ENCODE measurements at places on chromosomes 7 and 10. TPM values are rescaled to one million over a fixed set of nuclear protein-coding genes. Genes with fewer than 3 reads are reported as not detected.
A peak's percentile ranks its signal among the peaks of the same experiment; 100 is the strongest.

- H3K4me3 ChIP-seq: no peak overlapping the region
- no peak overlapping the region for H3K27ac ChIP-seq
- no peaks in the 10 kb centered on the region for H3K4me1 ChIP-seq
- no peak for DNase-seq
- no peaks in the 10 kb centered on the region for H3K27me3 ChIP-seq
These were observed 20.5 kb downstream of the NOM1 start for GRCh38 chr7:156969972-156970420.

DNA sequence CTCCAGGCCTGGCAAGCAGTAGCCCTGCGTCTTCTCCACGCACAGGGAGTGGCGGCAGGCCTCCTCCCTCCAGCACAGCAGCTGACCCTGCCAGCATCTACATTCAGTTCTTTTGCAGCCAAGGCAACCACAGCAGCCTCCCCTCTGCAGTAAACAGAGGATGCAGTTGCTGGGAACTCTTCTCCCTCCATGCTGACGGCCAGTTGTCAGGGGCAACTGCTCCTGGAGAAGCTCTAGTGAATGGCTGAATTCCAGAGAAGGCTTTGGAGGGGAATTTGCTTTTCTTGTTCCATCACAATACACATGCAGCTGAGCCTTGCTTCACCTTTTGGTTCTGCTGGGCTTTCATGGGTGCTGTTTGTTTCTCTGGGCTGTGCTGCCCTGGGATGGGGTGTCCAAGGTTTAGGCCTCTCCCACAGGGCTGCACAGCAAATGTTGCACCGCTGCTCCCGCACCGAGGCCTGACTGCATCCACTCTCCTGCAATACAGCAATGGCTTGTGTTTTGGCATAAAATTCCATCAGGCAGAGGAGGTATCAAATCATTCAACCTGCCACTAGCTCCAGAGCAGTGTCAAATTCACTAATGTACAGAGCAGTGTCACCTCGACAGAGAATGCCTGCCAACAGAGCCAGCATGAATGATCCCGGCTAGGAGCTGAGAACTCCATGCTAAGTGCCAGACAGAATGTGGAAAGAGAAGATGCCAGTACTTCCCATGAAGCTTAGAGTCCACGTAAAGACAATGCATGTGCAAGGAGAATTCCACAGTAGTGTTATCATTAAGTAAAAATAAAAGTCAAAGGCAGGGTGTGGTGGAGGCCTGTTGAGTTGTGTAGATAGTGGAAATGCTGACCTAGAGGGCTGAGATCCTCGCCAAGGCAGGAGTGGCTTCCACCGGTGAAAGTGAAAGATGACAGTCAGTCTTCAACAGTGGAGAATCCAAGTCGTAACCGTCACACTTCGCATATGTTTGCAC, 399.6 kb downstream of the DPP6 start:
- no peak overlapping the region for H3K4me3 ChIP-seq

GRCh38 chr10:130042381-130042780, 68.2 kb downstream of the C10orf143 start:
- no peak for DNase-seq
- H3K27me3 ChIP-seq: no peaks in the 10 kb centered on the region
- H3K4me1 ChIP-seq: no peaks in the 10 kb centered on the region
- H3K4me3 ChIP-seq: no peak overlapping the region

- no peaks in the 10 kb centered on the region for H3K27me3 ChIP-seq
- no peak for DNase-seq
- H3K27ac ChIP-seq: no peak overlapping the region
- no peaks in the 10 kb centered on the region for H3K36me3 ChIP-seq
- H3K4me3 ChIP-seq: no peak overlapping the region
These were observed 2.4 kb downstream of the CACUL1 start for GRCh38 chr10:118752409-118752808.

- peaks cover 3% of the 10 kb centered on the region for H3K4me1 ChIP-seq
- no peaks in the 10 kb centered on the region for H3K27me3 ChIP-seq
- H3K36me3 ChIP-seq: no peaks in the 10 kb centered on the region
- DNase-seq: no peak
These were observed 101.4 kb downstream of the ANK3 start for GRCh38 chr10:60288256-60288655.

DNA sequence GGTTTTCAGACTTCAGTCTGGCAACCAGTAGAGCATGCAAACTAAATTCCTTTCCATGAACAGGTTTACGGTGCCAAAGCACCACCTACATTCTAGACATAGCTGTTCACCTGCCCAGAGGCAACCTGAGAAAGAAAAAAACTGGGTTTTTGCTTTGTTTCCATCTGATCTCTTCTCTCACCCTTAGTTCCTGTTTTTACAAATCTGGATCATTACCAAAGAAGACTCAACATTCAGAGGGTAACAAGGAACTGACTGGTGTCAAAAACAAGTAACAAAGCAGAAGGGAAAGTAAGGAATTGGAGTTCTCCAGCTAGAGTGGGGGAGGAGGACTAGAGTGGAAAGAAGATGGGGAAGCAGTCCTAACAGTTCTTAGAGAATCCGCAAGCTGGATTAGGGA, 36.4 kb downstream of the CPVL start:
- no peak for DNase-seq
- no peak overlapping the region for H3K4me3 ChIP-seq
- H3K27me3 ChIP-seq: no peaks in the 10 kb centered on the region
- no peaks in the 10 kb centered on the region for H3K36me3 ChIP-seq

DNA sequence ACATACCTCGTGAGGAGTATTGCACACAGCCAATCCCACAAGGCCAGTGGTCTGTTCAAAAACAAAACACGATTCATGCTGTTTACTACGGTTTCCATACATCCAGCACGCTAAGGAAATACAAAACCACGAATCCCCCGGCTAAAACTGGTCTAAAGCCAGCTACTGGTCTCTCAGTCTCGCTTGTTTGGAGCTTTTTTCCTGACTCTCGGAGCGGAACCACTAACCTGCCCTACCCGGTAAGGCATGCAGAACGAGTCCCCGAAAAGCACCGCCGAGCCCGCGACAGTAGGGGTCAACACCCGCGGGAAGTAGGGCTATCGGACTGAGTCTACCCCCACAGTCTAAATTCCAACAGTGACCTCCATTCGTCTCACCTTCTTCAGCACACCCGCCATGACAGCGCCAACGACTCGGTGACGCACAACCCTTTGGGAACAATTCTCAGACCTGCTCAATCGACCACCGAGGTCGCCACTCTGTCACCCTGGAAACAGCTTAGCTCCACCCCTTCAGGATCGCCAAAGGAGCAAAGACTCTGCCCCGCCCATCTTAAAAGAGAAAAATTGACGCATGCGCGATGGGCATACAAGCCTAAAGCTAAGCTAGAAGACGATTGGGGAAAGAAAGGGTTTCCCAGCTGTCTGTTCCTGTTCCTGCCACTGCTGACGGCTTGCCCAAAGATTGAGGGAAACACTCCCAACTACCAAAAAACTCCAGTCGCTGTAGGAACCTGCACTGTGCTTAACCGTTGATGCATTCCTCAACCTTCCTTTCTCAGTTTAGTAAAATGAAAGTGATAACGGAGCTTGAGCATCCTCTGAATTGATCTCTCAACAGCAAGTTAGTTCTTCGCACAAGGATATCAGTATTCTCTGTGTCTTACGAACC, at the start of gene NDUFA5:
Gene NDUFA5, minus strand, starts transcription at position 421 of the 891 bp plus-strand sequence. Its CDS starts 23 bp downstream, at position 398.
- H3K4me3 ChIP-seq: peak within 1 kb of the TSS; percentile 92
- H3K27me3 ChIP-seq: no peaks in the 10 kb centered on the region
- H3K4me1 ChIP-seq: peaks cover 9% of the 10 kb centered on the region
- H3K36me3 ChIP-seq: peaks cover 5% of the 10 kb centered on the region

DNA sequence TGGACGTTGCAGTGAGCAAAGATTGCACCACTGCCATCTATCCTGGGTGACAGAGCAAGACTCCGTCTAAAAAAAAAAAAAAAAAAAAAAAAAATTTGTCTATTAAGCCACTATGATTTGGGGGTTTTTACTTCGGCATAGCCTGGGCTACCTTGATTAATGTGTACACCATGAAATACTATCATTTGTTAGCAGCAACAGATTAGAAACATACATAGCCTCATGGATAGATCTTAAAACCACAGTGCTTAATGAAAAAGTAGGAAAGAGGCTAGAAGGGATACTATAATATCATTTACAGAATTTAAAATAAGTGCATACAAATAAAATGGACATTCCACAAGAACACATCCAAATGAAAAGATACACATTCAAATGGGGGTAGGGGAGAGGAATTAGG, 77.3 kb upstream of the IL6 start:
- no peak for DNase-seq
- H3K4me1 ChIP-seq: no peaks in the 10 kb centered on the region
- no peaks in the 10 kb centered on the region for H3K27me3 ChIP-seq
- H3K36me3 ChIP-seq: no peaks in the 10 kb centered on the region
- no peak overlapping the region for H3K27ac ChIP-seq
- no peak overlapping the region for H3K4me3 ChIP-seq

- no peaks in the 10 kb centered on the region for H3K27me3 ChIP-seq
- no peaks in the 10 kb centered on the region for H3K36me3 ChIP-seq
- H3K4me1 ChIP-seq: no peaks in the 10 kb centered on the region
- H3K4me3 ChIP-seq: no peak overlapping the region
These were observed 33.0 kb downstream of the OAT start for GRCh38 chr10:124385627-124386185.

- H3K27me3 ChIP-seq: no peaks in the 10 kb centered on the region
- H3K27ac ChIP-seq: no peak overlapping the region
- no peaks in the 10 kb centered on the region for H3K36me3 ChIP-seq
- H3K4me1 ChIP-seq: no peaks in the 10 kb centered on the region
These were observed 34.8 kb upstream of the ARHGAP22 start for GRCh38 chr10:48639632-48640031.

DNA sequence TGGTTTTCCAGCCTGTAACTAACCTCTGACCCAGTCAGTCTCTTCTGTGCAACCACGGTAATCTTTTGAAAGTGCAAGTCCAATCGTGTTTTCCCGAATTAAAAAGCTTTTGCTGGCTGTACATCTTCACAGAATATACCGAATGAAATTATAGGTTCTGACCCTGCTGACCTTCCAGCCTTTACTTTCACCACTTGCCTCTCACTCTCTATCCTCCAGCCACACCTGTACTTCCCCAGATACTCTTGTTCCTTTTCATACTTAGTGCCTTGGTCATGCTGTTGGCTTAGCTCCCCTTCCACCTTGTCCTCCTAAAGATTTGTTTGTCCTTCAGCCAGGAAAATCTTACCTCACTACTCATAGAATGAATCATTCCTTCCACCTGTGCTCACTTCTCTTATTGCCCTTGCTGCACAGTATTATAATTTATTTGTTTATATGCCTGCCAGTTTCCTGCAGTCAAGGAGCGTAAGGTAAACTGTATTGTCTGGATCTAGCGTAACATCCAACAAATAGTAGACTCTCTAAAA, 2.3 kb upstream of the PNPLA8 start:
- H3K27ac ChIP-seq: no peak overlapping the region
- DNase-seq: no peak
- no peaks in the 10 kb centered on the region for H3K27me3 ChIP-seq
- peaks cover 3% of the 10 kb centered on the region for H3K4me1 ChIP-seq
- H3K4me3 ChIP-seq: no peak overlapping the region

GRCh38 chr7:12805518-12805928, 118.1 kb downstream of the ARL4A start:
- no peaks in the 10 kb centered on the region for H3K4me1 ChIP-seq
- no peak for DNase-seq
- H3K4me3 ChIP-seq: no peak overlapping the region
- H3K27me3 ChIP-seq: no peaks in the 10 kb centered on the region
- no peak overlapping the region for H3K27ac ChIP-seq

The SCART1 gene
- 0.13 TPM for total RNA-seq

The MMP21 gene
- not detected for total RNA-seq

The HMX3 gene
- total RNA-seq: 0.12 TPM

The KLF14 gene
- 1.6 TPM for total RNA-seq

The HMX2 gene
- total RNA-seq: not detected

The PLPP4 gene
- 0.12 TPM for total RNA-seq

The CASTOR2 gene
- total RNA-seq: 23.2 TPM
